Smooth muscle cell of the brain vasculature (primary cell): ENCODE measurements at places on chromosomes 13 and 19.

- DNase-seq, result no peak
These were observed at the start of gene C3 for GRCh38 chr19:6720369-6721137. C3 (minus strand) TSS chr19:6720650; CDS start chr19:6720589, 61 bp downstream.

DNA sequence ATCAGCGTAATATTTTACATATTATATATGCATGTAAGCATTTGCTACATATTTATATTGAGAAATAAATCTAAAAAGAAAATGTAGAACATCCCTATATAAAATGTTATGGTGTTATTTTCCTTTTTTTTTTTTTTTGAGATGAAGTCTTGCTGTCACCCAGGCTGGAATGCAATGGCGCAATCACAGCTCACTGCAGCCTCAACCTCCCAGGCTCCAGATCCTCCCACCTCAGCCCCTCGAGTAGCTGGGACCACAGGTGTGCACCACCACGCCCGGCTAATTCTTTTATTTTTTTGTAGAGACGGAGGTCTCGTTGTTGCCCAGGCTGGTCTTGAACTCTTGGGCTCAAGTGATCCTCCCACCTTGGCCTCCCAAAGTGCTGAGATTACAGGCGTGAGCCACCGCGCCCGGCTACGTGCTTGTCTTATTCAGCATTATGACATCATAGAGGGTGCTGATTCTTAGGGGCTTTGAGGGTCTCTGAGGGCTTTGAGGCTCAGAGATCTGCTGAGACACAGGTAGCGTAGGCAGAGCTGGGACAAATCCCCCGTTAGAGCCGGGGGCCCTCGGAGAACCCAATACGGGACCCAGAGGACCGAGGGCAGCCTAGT, 101.9 kb downstream of the GADD45B start:
- DNase-seq, result no peak

GRCh38 chr13:71149498-71150363, 717.3 kb downstream of the DACH1 start:
- no peak for DNase-seq

GRCh38 chr13:106352850-106353249, 182.6 kb downstream of the EFNB2 start:
- no peak for DNase-seq

DNA sequence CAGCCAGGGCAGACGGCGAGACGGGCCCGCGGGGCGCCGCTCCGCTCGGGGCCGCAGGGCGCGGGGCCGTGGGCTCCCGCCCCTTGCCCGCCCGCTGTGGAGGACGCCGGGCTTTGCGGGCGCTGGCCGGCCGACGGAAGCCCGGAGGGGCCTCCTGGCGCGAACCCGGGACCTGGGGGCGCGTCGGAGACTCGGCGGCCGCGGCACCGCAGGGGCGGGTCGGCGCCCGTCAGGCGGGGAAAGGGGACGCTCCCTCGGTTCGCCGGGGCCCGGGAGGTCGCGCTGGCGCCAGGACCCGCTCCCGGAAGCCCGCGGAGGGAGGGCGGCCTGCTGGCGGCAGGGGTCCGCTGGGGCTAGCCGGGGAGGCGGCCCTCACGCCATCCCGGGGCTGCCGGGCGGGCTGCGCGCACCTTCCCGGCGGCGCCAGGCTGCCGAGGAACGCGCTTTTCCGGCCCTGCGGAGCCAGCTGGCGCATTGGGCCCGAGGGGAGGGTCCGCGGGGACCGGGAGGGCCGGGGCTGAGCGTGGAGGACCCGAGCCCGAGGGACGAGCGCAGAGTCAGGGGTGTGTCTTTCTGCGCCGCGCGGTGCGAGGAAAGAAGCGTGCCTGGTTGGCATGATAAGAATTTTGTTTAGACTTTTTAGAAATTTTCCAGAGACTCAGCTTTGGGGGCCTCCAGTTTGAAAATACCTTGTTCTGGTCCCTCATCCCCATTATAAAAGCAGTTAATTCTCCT, 511 bp downstream of the GARRE1 start:
- DNase-seq, result no peak

DNA sequence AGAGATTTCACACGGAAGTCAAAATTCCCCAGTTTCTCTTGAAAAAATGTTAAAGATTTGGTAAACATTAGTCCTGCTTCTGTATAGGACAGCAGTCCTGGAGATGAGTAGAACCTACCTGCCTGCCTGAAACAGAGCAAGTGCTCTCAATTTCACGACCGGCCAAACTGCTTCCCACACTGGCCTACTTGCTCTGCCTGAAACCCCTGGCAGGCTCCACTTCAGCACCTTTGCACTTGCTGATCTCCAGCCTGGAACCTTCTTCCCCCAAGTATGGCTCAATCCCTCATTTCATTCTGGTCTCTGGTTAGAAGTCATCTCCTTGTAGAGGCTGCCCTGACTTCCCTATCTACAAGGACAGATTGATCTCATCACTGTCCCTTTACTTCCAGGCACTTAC, 271.4 kb downstream of the DLEU7 start:
- no peak for DNase-seq

- DNase-seq, result peak; percentile 1
These were observed 509.9 kb upstream of the GPC6 start for GRCh38 chr13:92716749-92717148.

- no peak for DNase-seq
These were observed 618 bp downstream of the THSD8 start for GRCh38 chr19:12802267-12803106.

GRCh38 chr13:39037410-39037879, 444 bp downstream of the PROSER1 start:
- DNase-seq, result no peak

- no peak for DNase-seq
These were observed 1183.9 kb downstream of the DIAPH3 start for GRCh38 chr13:58979851-58980250.

DNA sequence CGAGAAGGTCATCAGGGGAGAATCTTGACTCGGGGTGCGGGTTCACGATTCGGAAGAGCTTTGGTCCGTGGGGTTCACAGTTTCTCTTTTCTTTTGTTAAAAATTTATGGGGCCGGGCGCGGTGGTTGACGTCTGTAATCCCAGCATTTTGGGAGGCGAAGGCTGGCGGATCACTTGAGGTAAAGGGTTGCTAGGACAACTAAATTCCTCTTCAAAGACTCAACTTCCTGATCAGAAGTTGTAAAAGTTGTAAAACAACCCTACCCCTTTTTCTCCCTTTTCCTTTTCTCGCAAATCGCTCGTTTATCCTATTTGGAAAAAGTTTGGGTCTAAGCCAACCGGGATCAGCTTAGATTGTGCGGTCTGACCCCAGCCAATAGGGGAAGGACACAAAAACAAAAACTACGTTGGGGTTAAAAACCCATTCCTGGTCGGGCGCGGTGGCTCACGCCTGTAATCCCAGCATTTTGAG, 673 bp downstream of the ZNF486 start:
- DNase-seq, result no peak

DNA sequence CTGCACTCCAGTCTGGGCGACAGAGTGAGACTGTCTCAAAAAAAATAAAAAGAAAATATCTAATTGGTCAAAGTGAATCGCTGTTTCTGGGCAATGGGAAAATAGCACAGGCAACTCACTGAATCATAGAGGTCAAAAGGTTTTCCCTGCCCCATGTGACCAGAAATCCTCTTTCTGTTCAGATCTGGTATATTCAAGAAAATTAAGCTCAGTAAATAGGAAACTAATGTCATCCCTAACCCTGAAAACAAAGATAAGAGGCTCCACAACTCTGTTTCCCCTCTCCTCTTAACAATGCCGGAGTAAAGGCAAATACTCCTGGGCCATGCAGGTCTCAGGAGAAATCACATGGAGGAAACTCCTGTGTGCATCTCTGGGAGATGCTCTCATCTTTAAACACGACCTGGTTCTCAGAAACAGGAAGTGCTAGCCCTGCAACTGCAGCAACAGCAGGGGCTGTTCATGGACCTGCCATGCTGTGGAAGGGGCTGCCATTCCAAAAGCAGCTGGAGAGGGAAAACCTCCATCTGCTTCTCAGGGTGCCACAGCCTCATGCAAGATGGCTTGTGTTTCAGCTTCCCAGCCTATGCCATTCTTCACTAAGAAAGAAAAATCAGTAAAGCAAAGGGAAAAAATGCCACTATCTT, 47.5 kb upstream of the SLC7A9 start:
- no peak for DNase-seq

DNA sequence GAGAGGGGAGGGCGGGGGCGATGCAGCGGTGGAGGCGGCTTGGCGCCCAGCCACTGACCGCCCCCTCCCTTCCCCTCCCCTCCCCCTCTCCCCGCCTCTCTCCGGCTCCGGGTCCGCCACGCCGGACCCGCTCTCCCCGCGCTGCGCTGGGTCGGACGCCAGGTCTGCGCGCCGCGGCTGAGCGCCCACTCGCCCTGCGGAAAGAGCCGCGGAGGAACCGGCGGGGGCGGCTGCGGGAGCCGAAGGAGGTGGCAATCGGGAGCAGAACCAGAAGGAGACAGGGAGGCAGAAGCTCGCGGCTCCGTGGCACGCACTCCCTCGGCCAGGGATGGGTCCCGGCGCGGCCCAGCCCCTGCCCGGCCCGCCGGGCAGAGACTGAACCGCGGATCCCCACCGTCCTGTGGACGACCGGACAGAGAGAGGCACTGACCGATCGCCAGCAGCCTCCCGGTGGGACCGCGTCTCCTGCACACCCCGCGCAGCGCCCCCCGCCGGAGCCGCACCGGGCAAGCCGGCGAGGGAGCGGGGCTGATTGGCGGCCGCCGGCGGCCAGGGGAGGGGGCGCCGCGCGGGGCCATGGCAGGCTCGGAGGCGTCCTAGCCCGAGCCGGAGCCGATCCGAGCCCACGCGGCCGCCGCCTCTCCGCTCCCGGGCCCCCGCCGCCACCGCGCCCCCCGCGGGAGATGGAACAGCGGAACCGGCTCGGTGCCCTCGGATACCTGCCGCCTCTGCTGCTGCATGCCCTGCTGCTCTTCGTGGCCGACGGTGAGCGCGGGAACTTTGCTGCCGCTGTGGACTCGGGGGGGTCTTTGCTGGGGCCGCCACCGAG, at the start of gene VSTM2B:
Gene VSTM2B (plus strand): TSS at position 94 of the 829 bp plus-strand sequence. CDS start 590 bp downstream, at position 684.
- DNase-seq, result no peak

DNA sequence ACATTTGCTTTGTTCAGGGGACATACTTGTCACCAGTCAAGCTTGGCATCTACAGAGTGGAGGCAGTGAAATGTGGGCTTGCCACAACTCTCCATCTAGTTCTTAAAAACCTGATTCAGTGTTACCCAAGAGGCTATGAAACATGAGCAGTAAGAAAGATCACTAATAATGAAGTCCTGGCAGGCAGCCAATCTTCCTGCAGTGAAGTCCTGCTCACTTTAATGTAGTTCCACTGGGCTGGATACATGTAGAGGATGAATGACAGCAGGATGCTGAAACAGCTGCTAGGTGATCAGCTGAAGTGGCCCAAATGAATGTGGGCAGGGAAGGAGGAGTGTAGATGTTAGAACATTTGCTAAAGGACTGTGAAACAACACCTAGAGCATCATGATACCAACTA, 1213.1 kb downstream of the OLFM4 start:
- DNase-seq, result no peak

GRCh38 chr19:31231237-31231636, 118.0 kb downstream of the TSHZ3 start:
- no peak for DNase-seq

DNA sequence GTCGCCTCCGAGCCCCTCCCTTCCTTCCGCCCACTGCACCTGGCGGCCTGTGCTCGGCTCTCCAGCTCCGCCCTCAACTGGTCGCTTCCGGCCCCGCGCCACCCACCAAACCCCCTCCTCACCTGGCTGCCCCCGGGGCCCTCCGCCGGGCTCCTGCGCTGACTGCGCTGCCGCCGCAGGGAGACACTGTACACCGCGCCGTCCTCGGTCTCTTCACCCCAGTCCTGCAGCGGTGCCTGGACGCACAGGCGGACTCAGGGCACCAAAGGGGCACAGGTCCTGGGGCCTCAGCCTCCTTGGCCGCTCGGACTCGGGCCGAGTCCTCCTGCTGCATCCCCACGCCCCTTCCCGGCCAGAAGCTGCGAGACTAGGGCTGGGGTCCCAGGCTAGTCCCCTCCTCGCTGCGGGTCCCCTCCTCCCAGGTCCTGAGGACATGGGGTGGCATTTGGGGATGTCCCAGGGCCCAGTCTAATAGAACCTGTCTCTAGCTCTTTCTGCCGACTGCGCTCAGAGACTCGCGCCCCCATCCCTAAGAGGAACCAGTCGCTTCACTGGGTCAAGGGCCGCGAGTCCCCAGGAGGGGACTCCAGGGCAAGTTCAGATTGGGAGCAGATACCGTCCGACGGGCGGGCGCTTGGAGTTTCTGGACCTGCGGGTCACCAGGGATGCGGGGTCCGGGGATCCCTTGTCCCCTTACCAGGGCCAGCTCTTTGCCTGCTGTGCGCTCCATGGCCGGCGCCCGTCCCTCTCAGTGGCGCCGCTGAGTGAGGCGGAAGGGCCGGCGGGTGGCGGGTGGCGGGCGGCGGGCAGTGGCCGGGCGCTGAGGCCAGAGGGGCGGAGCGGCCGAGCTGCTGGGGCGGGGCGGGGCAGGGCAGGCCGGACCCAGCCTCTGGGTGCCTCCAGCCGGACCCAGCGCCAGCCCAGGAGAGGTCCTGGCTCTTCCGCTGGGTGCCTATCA, at the start of gene RGL3:
Gene RGL3 (minus strand): TSS at position 766 of the 958 bp plus-strand sequence. CDS start 36 bp downstream, at position 730.
- no peak for DNase-seq

DNA sequence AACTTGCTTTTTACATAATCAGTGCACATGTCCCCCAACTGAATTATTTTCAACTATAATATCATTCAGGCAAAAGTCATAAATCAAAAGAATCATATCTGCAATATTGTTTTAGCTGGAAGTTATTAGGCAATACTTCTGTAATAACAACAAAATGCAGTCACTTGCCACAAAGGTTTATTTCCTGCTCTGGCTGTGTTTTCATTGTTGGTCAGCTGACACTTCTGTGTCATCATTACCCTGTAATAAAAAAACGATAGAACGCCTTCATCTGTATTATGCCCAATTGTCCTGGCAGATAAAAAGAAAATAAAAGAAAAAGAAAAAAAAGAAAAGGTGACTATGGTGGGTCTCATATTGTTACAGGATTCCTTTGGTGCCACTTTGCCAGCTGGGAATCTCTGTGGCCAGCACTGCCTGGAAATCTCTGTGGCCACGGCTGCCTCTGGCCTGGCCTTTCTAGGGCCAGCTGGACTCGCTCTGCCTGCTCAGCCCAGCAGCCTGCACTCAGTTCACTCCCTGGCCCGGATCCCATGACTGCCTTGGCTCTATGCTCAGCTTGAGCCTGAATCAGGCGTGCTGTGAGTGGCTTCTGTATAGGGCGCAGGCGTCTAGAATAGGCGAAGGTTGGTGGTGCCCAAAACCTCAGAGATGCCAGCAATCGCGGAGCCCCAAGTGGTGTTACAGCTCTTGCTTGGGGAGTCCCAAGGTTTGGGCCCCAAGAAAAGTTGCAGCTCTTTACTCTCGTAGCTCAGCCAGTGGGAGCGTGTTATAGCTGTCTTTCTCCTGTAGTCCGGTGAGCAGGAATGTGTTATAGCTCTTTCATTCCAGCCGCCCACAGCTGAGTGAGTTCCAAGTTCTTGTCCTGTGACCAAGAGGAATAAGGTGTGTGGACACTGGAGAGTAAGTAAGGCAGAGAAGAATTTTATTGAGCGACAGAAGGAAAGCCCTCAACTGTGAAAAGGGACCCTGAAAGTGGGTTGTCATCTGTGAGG, 1227.1 kb downstream of the SLITRK1 start:
- DNase-seq, result peak; percentile 47

GRCh38 chr13:111893607-111894443, 173.1 kb upstream of the SOX1 start:
- DNase-seq, result no peak
